ENCODE measurements at places on chromosomes 5 and 9.
A peak's percentile ranks its signal among the peaks of the same experiment; 100 is the strongest.

DNA sequence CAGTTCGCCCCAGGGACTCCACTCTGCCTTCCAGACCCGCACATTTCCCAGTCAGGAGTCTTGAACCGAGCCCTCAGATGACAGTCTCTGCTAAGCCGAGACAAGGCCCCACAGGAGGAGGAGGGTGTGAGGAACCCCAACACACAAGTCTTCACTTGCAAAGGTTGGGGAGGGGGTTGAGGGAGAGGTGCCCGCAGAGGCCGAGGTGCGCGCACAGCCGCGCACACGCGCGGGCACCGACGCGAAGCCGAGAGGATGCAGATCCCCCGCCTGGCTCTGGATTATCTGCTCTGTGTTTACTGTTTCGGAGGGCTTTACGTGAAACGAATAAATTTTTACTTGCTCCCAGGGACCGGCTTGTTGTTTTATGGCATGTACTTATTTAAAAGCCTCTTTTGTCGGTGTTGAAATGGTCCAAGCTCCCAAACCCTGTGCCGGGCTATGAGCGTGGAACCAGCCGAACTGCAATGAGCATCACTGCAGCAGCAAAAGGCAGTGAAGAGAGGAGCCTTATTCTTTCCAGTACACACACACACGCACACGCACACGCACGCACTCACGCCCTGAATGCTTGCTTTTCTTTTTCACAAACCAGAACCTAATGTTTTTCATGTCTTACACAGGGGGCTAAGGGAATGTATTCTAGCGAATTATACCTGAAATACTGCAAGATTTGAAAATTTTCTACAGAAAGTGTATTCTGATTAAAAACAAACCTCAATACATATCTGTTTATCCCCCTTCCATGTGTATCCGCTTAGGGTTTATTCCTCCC is 297.7 kb downstream of the PARP8 start:
- no peak for DNase-seq

DNA sequence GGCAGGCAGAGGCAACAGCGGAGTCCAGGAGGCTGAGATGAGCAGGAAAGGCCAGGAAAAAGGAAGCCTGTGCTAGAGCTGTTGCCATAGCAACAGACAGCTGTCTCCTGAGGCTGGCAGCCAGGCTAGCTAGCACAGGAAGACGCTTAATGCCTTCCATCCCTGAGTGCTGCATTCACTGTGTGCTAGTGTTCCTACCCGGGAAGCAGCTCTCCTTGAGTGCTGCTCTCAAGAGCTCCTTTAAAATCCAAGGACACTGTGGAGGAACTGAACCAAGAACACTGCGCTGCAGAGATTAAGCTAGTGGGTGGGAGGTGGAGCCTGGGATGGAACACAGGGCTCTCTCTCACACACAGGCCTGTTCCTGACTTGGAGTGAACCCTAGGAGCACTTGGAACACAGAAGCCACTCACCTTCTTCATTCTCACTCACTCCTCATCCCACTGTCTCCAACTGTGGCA is 53.5 kb upstream of the IL7R start:
- DNase-seq: no peak

DNA sequence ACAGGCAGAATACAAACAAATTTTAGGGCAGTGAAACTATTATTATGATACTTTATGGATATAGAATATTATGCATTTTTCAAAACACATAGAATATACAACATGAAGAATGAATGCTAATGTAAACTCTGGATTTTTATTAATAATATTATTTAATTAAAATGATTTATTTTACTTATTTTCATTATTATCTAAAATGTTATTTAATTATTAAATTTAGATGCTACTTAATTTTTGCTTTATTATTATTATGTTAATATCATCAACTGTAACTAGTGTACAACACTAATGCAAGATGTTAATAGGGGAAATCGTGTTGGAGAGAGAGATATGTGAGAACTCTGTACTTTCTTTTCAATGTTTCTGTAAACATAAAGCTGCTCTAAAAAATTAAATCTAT is 39.3 kb upstream of the TENT4A start:
- DNase-seq: no peak

DNA sequence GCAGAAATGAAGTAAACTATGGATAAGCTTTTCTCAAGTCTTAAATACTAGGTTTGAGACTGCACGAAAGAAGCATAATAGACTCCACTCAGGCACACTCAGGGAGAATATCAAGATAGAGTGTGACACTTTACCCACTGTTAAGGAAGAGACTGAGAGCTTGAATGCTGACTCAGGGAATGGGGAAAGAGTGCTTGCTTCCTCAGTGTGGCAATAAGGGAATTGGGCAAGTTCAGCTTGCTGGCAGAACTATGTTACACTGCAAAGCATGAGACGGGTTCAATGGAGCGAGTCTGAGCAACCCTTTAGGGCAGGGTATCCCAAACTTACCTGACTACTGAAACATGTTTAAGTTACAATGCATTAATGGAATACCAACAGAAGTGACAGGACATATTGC is 237.7 kb upstream of the MEF2C start:
- DNase-seq: no peak

GRCh38 chr9:104448036-104448435 is 56.0 kb upstream of the OR13F1 start:
- DNase-seq: no peak

- no peak for DNase-seq
Observed at GRCh38 chr9:136007276-136007933, 46.2 kb upstream of the UBAC1 start.

DNA sequence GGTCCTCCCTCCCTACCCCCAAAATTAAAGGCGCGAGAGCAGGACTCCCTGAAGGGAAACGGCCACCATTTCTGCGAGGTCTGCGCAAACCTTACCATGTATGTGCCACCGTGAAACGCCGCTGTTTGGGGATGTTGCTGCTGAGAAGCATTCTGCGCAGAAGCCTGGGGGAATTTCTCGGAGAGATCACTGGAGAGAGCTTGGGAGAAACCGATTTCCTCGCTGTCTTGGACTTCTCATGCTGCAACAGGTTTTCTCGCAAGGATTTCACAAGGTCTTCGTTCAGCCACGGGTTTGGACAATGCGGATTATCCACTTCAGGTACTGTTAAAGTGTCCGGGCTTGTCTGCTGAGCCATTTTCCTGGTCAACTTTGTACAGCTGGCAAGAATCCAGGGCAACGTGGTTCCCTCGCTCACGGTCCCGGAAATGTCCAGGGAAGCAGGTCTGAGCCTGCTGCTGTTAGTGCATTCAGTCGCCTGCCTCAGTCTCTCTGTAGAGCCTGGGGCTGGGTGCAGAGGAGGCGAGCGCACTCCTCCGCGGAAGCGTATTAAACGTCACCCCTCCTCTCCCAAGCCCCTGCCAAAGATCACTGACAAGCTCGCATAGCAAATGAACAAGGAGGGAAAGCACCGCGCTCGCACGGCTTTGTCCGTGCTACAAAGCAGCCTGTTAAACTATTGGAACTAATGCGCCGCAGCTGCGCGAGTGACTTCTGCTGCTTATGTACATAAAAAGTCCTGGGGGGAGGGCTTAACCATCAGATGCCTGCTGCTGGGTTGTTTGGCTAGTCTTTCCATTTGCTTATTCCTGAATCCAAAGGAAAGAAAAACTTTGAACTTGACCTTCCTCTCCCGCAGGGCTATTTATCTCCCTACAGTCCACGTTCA is 125.1 kb downstream of the PDE4D start:
- DNase-seq: peak; percentile 51

Data from NCI-H1930 (cell line).